ENCODE measurements at places on chromosomes 13 and 19.

DNA sequence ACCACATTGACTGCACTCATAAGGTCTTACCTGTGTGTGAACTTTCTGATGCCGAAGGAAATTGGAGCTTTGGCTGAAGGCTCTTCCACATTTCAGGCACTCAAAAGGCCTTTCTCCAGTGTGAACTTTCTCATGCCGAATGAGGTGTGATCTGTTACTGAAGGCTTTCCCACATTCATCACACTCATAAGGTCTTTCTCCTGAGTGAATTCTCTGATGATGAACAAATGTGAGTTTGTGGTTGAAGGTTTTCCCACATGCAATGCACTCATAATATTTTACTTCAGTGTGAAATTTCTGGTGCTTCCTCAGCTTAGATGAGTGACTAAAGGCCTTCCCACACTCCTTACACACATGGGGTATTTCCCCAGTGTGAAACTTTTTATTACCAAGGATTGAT lies 5.7 kb downstream of the ZNF132 start:
- DNase-seq: no peak

DNA sequence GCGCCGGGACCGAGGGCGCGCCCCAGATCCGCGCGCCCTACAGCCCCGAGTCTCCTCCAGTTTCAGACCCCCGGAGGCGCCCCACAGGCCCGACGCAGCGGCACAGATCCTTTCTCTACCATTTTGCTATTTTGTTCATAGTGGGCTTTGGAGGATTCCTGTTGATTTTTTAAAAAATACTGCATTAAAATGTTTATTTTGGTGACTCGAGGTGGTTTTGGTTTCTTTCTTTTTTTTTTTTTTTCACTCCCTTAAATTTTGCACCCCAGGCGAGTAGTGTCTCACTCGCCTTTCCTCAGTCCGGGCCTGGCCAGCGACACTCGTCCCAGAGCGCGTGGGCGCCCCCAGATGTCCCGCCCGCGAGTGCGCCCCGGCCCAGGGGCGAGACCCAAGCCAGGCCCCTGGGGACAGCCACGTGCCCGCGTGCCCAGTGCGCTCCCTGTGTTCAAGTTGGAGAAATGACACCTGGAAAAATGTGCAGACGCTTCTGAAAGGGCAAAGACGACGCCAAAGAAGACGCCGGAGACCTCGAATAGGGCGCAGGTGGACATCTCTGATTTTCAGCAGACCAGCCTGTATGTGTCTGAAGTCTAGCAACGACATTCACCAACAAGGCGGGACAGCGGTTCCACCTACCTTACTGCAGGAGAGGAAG lies 471 bp upstream of the INSR start:
- DNase-seq: no peak

DNA sequence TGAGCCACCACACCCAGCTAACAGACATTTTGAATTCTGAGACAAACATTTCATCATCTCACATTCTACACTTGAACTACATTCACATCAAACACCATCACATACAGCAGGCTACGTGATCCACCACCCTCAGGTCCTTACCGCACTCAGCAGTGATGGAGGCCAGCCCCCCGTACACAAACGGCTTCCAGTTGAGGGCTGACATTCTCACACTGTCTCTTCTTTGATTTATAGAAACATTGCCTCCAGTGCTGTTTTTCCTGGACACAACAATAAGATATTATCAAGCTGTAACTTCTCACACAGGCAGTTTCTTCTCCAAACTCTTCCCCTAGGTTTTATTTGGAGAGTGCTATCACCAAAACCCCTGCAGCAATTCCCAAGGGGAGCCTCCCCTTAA lies 7.0 kb downstream of the SLC25A30 start:
- no peak for DNase-seq

DNA sequence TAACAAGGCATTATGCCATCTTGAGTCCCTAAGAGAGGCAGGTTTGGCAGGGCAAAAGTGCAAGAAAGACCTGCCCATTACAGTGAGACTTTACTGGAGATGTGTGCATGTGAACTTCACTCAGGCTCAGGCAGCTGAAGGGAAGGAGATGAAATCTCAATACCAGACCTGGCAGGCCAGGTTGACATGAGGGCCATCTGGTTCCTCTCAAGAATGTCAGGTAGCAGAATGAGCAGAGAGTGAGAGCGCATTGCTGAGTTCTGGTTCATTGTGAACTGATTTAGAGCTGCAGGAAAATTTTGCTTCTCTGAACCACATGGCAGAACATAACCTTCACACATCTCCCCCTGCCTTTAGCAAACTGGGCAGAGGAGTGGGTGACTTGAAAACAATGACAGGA lies 406.3 kb downstream of the GPC5 start:
- DNase-seq: no peak

DNA sequence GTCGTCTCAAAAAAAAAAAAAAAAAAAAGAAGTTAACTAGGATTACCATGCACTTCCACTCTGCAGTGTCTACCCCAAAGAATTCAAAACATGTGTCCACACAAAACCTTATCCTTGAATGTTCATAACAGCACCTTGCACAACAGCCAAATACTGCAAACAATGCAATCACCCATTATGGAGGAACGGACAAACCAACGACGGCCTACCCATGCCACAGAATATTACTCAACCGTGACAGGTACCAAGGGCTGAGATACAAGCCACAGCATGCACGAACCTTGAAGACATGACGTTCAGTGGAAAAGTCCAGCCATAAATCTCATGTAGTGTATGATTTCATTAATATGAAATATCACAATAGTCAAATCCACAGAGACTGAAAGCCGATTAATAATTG lies 3.0 kb upstream of the SHISA7 start:
- DNase-seq: no peak

GRCh38 chr19:19563348-19563848 lies 25.3 kb downstream of the CILP2 start:
- no peak for DNase-seq

- DNase-seq: no peak
Observed at GRCh38 chr13:51822106-51822815, 18.3 kb upstream of the DHRS12 start.

GRCh38 chr13:46552303-46552682 lies 677 bp upstream of the LRCH1 start:
- no peak for DNase-seq

DNA sequence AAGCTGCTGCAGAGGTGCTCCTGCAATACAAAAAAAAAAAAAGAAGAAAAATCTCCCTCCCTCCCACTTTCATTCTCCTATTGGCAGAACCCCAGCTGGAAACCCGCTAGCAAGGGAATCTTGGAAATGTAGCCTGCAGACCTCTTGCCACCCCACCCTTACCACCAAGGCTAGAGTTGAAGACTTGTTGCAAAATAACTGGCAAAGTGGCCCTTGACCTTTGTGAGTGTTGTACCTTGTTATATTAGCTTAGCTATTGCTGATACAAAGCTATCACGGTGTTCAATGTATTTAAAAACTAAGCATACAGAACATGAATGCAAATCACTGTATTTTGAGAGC lies 57.5 kb upstream of the KCTD4 start:
- no peak for DNase-seq

- no peak for DNase-seq
Observed at GRCh38 chr13:95117092-95117491, 184.2 kb downstream of the ABCC4 start.

GRCh38 chr19:29873024-29873800 lies 61.4 kb downstream of the CCNE1 start:
- peak; percentile 57 for DNase-seq

DNA sequence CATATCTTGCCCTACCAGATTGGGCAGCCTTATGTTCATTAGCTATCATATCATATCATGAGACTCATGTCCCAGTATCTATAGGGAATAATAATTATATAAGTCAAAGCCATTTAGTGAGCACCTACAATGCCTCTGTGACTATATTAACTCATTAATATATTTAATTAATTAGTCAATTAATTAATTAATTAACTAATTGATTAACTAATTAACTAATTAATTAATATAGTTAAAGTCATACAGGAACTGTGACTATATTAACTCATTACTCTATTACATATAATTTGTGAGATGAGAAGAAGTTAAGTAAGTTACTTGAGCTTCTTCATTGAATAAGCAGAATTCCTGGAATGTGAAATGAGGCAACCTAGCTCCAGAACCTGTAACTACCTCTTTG lies 588.3 kb upstream of the SLITRK1 start:
- DNase-seq: no peak

- DNase-seq: peak; percentile 67
Observed at GRCh38 chr19:44748426-44749254, at the start of gene BCL3. TSS of gene BCL3 (plus strand) at chr19:44748708. CDS start at chr19:44748791, 83 bp downstream.

DNA sequence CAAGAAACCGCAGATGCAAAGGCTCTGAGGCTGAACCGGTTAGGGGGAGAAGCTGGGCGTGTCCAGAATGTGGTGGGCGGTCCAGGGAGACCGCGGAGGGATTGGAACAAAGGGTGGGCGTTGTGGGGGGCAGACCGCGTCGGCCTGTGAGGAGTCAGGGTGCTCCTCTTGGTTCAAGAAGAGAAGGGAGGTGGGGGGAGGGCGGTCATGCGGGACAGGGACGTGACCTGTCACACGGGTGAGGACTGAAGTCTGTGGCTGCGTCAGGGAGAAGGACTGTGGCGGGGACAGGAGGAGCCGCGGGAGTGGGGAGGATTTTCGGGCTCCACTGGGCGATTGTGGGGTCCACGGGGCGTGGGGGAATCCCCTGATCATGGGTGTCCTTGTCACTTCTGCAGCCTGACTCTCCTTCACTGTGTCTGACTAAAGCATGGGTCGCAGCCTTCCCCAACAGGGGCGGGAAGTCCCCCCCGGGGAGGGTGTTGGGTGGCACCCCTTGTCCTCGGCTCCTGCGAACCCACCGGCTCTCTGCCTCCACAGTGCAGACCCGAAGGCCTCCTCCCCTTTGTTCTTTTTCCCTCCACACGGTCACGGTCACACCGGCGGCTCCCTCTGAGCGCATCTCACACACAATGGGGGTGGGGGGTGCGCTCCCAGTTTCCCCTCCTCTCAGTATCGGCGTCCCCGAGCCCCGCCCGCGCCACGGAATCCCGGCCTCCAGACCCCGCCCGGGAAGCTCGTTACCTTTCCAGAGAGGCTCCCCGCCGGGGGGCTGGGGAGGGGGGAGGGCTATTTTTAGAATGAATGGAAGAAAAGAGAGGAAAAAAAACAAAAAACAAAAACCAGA lies 16.4 kb upstream of the KCNN1 start:
- peak; percentile 41 for DNase-seq

- peak; percentile 21 for DNase-seq
Observed at GRCh38 chr19:14248578-14249011, 42.6 kb upstream of the ADGRL1 start.

GRCh38 chr19:50705422-50706019 lies 14.1 kb downstream of the SHANK1 start:
- no peak for DNase-seq

- no peak for DNase-seq
Observed at GRCh38 chr13:30685987-30686386, 49.4 kb upstream of the ALOX5AP start.

GRCh38 chr13:33496336-33496735 lies 210.8 kb upstream of the STARD13 start:
- DNase-seq: no peak

- DNase-seq: peak; percentile 63
Observed at GRCh38 chr19:49391581-49392399, 3.7 kb downstream of the KASH5 start.

DNA sequence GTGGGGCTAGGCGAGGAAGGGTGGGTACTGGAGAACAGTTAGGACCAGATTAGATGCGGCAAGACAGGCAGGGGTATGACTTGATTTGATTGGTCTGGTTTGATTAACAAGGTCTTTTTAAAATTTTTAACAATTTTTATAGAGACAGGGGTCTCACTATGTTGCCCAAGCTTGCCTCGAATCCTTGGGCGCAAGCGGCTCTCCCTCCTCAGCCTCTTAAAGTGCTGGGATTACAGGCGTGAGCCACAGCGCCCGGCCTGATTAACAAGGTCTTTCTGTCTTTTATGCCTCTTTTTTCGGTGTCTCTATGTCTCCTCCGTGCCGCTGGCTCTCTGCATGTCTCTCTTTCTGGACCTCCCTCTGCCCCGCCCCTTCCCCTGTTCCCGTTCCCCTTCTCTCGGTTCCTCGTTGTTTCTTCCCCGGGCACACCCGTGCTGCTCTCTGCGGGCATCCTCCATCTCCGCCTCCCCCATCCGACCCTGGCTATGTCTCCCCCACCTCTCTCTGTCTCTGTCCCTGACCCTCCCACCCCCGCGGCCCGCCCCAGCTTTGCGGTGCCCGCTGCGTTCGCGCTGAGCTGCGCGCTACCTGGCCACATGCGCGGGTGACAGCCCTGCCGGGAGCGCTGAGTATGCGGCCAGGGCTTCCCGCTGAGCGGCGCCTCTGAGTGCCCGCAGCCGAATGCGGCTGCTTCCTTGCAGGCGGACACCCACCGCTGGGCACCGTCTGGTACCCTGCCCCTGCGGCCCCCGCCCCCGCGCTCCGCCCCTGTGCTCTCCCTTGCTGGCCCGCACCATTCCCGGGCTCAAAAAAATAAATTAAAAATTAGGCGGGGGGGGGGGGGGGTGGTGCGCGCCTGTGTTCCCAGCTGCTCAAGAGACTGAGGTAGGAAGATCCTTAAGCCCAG lies 8.1 kb upstream of the SDHAF1 start:
- no peak for DNase-seq

DNA sequence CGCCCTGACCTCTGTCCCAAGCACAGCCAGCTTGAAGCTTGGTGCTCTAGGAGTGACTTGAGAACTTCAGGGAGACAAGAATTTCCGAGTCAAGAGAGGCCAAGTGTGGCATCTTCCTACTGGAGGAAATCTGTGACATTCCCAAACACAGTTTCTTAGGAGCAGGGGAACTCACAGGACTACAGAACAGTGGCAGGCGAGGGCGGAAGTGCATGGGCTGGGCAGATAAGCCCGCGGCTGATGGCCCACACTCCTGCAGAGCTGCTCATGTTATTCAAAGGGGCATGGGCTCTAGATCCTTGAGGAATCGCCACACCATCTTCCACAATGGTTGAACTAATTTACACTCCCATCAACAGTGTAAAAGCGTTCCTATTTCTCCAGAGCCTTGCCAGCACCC lies 168.8 kb downstream of the KATNAL1 start:
- no peak for DNase-seq

- DNase-seq: no peak
Observed at GRCh38 chr13:77381059-77381458, 54.2 kb upstream of the MYCBP2 start.

DNA sequence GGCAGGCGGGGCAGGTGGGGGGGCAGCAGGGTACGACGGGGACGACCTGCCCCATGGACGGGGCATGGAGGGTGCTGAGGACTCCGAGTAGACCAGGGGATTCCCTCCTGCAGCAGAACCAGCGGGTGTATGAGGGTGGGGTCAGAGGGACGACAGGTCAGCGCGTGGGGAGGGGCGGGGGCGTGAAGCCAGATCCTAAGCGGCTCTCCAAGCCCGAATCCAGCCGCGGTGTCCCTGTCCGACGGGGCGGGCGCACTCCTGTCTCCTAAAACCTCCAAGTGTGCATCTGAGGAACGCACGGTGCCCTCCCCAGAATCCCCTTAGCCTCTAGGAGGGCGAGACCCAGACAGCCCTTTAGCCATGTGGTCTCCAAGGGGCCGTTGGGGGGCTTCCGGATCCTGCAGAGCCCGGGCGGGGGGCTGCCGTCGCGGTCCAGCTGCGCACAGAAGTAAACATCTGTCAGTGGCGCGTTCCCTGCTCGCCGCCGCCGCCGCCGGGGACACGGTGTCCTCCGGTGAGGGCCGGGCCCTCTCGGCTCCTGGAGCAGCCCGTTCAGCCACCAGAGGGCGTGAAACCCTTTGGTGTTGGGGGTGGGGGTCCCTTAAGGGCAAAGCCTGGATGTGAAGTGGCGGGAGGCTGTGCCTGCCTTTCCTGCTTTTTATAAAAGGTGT lies 730 bp downstream of the NRTN start:
- peak; percentile 47 for DNase-seq

- DNase-seq: no peak
Observed at GRCh38 chr13:84951128-84951527, 848.1 kb downstream of the SLITRK6 start.

- DNase-seq: no peak
Observed at GRCh38 chr13:92657565-92657964, 569.0 kb upstream of the GPC6 start.

- no peak for DNase-seq
Observed at GRCh38 chr19:50646074-50646807, 3.0 kb upstream of the C19orf81 start.

Data from activated T-helper 9 cell treated with anti-CD3 and anti-CD28 coated beads, Interleukin-2, amount 50 U/mL, for 16 hours (primary cell).